ENCODE measurements at places on chromosomes 1 and 21.

DNA sequence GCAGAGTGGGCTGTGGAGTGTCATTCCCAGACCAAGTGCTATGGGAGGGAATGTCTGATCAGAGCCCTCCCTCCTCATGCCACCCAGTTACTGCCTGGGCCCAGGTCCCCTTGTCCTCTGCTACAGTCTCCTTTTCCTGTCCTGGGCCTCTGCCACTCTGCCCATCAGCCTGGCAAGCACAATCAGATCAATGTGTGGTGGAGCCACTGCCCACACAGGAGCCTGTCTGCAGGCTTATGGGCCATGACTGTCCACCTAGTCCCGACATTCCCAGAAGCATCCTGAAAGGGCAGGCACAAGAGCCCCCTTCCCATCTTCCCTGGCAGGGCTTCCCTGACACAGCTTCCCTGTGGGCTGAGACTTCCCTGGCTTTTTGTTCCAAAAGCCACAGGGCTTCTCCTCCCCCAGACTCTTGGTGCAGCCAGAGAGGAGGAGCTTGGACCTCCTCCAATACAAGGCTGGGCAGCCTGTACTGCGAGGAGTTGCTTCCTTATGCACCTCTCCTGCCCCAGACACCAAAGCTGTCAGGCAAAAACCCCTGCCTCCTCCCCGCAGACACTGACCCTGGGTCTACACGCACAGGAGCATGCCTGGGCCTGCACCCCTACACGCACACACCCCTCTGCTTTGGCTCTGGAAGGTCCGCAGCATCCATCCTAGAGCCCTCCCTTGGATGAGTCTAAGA, 29.2 kb upstream of the CNTN2 start:
- DNase-seq = peak; percentile 22

DNA sequence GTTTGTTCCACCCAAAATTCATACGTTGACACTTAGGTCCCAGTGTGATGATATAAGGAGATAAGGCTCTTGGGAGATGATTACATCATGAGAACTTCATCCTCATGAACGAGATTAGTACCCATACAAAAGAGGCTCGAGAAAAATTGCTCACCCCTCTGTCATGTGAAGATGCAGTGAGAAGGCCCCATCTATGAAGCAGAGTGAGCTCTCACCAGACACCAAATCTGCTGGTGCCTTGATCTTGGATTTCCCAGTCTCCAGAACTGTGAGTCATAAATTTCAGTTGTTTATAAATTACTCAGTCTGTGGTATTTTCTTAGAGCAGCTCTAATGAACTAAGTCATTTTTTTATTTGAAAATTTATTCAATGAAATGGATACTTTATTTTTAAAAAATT, 42.6 kb upstream of the USP25 start:
- DNase-seq = peak; percentile 24

DNA sequence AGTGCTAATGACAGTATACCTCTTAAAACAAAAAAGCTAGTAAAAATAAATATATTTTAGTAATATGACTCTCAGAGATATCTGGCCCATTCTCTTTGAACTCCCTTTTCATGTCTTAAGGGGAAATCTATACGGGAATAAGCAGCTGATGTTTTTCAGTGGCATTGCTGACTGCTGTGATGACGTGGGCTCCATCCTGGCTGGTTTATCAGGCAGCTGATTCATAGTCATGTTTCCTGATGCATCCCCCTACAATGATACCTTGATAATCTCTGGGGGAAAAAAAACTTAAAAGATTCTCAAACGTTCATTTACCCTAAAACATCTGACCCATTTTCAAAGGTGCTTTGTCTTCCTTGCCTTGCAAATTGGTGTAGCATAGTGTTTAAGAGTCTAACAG, 53.8 kb downstream of the ABCA4 start:
- no peak for DNase-seq

DNA sequence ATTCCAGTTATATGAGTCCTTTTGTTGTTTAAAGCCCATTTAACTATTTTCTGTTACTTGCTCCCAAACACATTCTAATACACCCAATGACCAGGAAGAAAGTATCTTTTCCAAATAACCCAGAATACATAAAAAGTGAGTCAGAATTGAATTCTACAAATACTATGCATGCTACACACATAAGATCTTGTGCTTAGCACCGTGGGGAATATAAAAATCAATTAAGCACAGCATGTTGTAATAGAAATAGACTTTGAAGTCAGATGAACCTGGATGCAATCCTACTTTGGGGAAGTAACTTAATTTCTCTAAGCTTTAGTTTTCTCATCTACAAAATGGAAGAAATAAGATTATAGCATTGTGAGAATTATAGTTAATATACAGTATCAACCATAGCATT, 40.5 kb upstream of the MUTYH start:
- no peak for DNase-seq

DNA sequence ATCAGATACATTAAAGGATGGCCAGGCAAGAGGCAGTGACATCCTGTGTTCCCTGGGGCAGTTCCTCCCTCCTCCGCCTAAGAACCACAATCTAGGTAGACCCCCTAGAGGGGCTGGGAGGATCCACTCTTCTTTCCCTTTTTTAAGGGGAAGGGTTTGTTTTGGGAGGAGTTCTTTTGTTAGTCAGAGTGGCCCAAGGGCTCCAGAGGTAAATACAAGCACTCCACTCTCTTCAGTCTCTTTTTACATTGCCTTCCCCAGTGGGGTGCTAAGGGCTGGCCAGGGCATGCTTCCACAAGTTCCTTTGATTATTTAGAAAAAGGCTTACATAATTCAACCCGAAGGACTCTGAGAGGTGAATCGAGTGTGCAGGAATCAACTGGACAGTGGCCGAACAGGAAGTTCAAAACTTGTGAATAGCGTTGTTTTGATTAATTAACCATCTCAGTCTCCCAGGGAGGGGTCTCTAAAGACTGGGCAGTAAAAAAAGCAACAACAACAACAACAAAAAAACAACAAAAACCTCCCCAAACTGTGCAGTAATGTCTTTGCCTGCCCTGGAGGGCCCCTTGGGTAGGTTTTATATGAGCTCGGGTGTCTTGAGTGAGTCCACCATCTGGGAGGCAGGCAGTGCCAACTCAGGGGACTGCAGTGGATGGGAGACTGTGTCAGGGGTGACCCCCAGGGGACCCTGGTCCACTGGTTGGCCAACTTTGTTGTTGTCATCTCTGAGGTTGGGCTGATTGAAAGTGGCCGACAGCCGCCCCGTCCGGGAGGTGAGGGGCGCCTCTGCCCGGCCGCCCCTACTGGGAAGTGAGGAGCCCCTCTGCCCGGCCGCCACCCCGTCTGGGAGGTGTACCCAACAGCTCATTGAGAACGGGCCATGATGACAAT, 33.2 kb upstream of the ENO1 start:
- DNase-seq = no peak

- DNase-seq = no peak
Measured at GRCh38 chr21:32962268-32962667, 63.5 kb upstream of the OLIG2 start.

- no peak for DNase-seq
Measured at GRCh38 chr1:105087506-105087905, 1337.8 kb downstream of the AMY1C start.

DNA sequence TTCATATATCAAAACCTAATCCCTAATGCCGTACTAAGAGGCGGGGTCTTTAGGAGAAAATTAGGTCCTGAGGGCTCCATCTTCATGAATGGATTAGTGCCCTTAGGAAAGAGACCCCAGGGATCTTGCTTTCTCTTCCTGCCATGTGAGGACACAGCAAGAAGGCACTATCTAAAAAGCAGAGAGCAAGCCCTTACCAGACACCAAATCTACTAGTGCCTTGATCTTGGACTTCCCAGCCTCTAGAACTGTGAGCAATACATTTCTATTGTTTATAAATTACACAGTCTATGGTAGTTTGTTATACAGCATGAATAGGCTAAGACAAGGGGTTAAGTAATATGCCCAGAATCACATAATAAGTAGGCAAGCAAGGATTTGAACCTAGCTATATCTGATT, 42.9 kb downstream of the STYXL2 start:
- DNase-seq = no peak

DNA sequence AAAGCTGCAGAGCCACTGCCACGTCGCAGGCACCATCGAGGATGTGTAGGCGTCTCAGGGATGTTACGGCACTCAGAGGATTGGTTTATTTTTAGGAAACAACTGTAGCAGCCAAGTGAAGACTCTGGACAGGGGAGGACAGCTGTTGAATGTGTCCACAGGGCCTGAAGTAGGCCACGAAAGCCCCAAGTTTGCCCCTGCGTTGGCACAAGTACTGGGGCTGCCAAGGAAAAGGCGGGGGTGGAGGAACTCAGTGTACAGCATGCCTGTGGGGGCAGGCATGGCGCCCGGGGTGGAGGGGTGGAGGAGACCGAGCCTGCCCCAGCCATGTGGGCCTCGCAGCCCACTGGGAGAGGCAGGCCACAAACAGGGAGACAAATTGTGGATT, 89.7 kb downstream of the ADARB1 start:
- DNase-seq = no peak

- DNase-seq = no peak
Measured at GRCh38 chr1:32186077-32186476, 6.6 kb downstream of the TXLNA start.

GRCh38 chr1:58714544-58714943, 14.7 kb upstream of the MYSM1 start:
- DNase-seq = no peak

- DNase-seq = peak; percentile 81
Measured at GRCh38 chr1:26417111-26417759, 6.6 kb downstream of the LIN28A start.

GRCh38 chr1:244821134-244821533, 14.3 kb upstream of the COX20 start:
- no peak for DNase-seq

GRCh38 chr1:19351873-19352272, 39.7 kb downstream of the SLC66A1 start:
- DNase-seq = no peak

GRCh38 chr21:29318354-29318753, 19.6 kb downstream of the BACH1 start:
- no peak for DNase-seq

GRCh38 chr1:17348593-17349234, 23.3 kb upstream of the PADI6 start:
- DNase-seq = no peak

DNA sequence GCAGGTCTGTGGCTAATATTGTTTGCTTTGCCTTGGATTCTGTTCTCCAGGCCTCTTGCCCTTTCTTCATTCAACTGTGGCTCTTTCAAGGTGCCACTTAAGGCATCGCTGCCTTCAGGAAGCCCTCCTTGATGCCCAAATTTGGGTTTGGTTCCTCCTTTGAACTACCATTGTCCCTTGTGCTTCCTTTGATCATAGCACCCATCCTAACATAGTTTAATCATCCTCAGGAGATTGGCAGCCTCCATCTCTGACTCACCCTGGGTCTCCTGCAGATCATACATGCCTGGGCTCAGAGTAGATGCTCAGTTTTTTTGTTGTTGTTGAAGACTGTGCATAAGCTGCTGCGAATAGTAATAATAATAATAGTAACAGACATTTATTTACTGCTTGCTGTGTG, 54.4 kb upstream of the ACOT11 start:
- no peak for DNase-seq

DNA sequence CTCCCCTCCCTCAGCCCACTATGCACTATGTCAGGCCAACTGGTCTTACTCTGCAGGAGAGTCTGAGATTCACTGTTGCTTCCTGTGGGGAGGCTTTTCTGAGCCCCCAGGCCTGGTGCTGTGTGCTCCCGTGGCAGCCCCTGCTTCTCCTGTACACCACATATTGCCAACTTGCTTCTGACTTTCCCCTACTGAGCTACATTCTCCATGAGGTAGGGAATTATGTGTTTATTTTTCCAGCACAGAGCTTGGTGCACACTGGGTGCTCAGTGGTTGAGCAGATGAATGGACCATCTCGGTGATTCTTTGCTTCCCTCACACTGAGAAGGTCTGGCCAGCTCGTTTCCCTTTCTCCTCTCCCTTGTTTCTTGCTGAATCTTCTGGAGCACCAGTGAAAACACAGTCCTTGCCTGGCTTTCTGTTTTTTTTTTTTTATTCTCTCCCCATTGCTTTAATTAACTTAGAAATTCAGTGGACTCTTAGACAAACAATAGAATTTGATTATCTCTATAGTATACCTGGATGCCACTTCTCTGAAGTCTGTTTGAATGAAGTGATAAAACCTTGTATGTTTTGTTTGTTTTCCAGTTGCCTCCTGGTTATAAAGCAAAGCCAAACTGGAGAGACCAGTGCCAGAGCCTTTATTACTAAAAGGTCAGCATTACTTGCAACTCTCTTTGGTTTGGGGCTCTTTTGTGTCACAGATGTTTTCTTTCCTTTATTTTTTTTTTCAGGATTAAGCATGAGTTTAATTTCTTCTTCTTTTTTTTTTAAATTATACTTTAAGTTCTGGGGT, 50.3 kb upstream of the CNIH3 start:
- DNase-seq = no peak

GRCh38 chr1:118147522-118147921, 37.5 kb downstream of the SPAG17 start:
- no peak for DNase-seq

DNA sequence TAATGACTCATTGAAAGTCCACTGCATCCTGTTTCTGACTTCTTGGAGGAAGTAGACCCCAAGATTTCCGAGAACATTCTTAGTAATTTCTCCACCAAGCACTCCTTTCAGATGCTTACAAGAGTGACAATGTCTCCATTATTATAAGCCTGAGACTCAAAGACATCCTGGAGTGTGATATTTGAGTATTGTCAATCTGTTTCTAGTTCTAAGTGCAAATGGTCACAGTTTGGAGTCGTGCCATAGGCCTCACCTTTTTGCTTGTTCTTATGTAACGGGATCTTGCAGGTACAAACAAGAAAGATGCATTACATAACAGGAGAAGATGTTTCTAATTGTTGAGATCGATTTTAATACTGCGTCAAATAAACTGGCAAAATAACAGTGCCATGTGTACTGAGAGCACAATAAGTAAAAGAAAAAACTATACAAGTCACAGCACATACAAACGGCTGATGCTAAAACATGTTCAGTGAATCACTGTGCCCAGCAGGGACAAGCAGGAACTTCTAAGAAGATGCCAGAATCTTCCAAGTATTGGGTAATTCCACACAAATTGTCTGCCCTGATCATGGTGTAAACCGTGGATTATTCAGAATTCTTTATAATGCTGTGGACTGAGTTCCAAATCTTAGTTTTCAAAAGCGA, 54.1 kb downstream of the CD2 start:
- DNase-seq = no peak

DNA sequence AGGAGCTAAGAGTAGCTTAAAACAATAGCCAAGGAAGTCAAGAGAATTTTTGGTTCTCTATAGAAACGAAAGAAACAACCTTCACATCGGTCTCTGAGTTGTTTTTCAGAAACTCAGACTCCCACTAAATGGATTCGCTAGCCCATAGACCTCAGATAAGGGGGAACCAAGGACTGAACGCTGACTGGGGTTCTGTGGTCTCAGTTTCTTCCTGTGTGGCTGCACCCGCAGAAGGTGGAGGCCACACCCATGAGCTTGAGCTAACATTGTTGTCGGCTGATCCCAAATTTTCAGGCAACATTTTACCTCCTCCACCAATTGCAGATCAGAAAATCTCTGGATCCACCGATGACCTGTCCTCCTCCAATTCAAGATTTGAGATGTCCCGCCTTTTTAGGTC, 456.1 kb downstream of the AJAP1 start:
- no peak for DNase-seq

GRCh38 chr1:212457740-212458338, 25.1 kb downstream of the NENF start:
- DNase-seq = peak; percentile 88

GRCh38 chr1:83508485-83509151, 490.3 kb downstream of the TTLL7 start:
- DNase-seq = no peak

All from suppressor macrophage (primary cell).